Right ventricle myocardium inferior (tissue), 1 donor: ENCODE measurements at places on chromosomes 2 and 18.

DNA sequence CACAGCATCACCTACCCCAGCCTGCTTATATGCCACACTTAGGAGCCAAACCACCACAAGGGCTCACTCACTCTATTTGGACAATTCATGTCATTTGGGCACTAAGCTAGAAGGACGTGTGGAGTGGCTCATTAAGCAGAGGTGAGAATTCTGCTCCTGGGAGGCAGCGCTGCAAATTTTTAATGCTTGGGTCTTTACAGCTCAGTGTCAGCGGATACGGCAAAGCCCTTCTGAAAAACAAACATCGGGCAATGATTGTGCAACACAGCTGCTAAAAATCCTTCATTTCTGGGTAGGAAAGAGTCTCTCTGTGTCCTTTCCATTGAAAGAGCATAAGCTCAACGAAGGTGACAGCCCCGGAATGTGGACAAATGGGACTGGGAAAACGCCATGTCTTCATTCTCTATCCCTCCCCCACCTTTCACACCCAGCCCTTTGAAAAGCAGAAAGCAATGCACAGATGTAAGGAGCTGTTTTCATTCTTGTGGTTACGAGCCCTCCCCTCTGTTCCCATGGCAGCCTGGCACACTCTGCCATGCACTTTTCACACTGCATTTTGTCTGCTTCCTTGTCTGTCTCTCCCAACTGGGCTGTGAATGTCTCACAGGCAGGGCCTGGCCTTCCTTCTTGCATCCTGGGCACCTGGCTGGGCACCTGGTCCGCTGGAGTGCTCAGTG is 16.0 kb downstream of the TMEM177 start:
- DNase-seq = no peak

GRCh38 chr2:8223695-8224346 is 458.0 kb upstream of the ID2 start:
- no peak for DNase-seq

DNA sequence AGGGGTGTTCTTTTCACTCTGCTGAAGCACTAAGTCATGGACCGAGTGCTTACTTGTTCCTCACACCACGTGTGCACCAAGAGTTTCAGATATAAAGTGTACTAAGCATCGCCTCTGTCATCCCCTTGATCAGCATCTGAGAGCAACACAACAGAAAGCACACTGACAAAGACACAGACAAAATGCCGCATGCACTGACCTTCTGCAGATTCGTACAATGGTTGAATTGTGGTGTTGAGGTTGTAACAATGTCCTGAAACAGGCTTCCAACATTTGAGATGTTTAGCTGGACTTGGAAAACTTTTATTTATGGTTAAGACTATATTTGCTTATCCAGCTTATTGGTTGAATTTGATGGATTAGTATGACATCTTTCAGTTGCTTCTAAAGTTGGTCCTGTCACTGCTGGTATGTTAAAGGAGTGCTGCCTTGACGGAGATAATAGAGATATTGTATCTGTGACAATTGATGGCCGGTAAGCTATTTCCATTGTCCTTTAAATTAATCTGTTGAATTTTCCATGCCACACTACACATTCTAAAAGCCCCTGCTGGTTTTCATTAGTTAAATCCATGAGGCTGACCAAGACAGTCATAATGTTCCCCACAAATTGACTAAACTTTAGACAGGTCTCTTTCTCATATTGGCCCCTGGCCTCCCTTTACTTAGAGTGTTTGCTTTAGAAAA is 99.9 kb downstream of the CBLN2 start:
- no peak for DNase-seq

DNA sequence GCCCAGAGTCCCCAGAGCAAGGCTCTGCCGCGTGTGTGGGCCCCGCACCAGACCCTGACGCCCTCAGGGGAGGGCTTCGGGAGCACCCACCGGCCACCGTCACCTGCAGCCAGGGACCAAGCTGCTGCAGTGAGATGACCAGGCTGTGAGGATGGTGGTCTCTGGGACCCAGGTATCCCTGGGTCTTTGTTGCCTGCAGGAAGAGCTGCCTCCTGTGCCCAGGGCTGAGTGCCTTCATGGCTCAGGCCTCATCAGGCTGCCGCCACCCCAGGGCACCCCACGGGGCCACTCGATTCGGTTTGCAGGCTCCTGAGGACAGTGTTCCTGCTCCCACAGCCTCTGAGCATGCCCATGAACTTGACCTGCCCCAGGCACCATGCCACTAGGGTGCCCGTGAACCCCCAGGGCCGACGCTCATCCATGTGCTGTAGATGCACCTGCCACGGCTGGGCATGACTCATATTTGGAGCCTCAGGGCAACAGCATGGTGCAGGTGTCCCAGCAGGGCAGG is 109.8 kb downstream of the FAM210A start:
- DNase-seq = peak; percentile 58

GRCh38 chr18:65792456-65793074 is 41.8 kb downstream of the CDH7 start:
- no peak for DNase-seq

GRCh38 chr2:54680397-54681041 is 42.9 kb upstream of the EML6 start:
- DNase-seq = no peak

DNA sequence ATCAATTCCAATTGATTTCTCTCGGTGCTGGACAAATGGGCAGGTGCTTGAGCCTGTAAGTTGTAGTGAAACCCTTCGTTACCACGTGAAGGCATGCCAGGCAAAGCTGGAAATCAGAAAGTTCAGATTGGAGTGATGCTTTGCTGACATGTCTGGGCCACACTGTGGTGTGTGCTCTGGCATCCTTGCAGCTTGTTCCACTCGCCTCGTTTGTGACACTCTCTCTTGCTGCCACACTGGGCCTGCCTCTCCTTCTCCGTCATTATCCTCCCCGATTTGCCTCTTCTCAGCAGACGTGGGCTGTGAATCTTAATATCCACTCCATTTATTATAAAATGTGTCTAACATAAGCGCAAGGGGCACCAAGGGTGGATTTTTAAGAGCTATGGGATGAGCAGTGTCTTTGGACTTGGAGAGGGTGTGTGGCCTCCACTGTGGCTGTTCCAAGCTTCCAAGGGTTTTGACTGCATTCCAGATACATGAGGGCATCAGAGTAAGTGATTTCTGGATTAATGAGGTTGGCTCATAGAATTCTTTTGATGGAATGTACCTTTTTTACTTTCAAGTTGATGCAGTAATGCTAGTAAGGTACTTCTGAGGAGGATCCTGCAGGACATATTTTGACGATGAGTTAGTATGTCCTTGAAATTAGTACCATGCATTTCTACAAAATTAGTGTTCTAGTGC is 238.8 kb downstream of the TPGS2 start:
- DNase-seq = no peak

- no peak for DNase-seq
Observed at GRCh38 chr2:96984300-96984699, 2.1 kb downstream of the FAM178B start.

GRCh38 chr18:62412231-62412979 is 87.3 kb downstream of the TNFRSF11A start:
- DNase-seq = no peak

DNA sequence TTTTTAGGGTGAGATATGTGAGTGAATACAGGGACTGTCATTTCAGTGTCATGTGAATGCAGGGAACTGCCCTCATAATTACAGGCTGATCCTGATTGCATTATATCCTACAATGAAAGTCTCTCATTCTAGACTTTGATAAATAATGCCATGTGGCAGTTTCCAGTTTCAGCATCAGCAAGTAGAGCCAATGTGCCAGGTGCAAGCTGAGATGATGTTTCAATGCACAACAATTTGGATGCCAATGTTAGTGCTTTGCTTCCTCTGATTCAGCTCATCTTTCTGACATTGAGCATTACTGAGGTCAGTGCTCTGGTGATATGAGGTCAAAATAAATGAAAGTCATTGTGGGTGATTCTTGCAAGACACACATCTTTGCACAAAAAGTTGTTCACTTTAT is 63.7 kb upstream of the TFPI start:
- no peak for DNase-seq

DNA sequence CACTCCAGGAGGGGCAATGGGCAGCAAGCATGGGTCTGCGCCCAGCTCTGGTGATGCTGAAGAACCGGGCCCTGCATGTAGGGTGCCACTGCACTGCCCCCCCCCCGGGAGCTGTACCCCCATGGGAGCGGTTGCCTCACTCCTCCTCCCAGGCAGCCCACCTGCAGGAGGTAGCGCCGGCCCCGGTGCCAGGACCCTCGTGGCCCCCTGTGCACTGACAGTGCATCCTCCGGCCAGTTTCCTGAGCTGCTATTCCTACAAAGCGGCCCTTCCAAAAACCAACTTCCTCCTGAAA is 109.4 kb downstream of the ZNF516 start:
- no peak for DNase-seq

DNA sequence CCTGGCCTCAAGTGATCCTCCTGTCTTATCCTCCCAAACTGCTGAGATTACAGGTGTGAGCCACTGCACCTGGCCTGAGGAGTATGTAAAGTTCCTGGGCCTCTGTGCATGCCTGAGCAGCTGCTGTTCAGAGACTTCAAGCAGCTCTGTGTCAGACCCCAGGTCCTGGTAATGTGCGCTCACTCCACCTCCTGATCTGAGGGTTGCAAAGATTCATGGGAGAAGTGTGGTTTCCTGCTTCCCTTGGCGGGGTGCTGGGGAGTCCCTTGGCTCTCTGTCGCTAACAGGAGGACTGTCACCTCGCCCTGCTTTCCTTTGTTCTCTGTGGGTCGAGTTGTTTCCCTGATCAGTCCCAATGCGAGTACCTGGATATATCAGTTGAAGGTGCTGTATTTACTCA is 8.6 kb upstream of the IL36A start:
- DNase-seq = no peak

DNA sequence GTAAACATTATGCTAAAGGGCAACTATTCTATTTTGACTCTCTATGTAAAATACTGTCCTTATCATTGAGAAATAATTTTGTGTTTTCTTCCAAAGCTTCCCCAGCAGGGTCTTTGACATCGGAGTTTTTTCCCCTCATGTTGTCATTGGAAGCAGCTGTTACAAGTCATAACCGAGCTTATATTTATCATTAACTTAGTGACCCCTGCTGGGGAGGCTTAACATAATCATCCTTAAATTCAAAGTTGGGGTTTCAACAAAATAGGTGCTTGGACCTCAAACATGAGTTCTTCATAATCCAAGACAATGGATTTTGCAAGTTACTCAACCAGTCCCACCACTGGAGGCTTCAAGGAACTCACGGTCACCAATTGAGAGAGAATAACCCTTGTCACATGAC is 330.9 kb downstream of the DCC start:
- no peak for DNase-seq

GRCh38 chr2:120174963-120175581 is 48.1 kb downstream of the TMEM185B start:
- DNase-seq = no peak

GRCh38 chr2:71452565-71452964 is 796 bp upstream of the DYSF start:
- DNase-seq = no peak

- peak; percentile 80 for DNase-seq
Observed at GRCh38 chr2:102063487-102063911, 71.7 kb downstream of the IL1R2 start.

GRCh38 chr18:28735731-28736130 is 558.8 kb upstream of the CDH2 start:
- DNase-seq = no peak

DNA sequence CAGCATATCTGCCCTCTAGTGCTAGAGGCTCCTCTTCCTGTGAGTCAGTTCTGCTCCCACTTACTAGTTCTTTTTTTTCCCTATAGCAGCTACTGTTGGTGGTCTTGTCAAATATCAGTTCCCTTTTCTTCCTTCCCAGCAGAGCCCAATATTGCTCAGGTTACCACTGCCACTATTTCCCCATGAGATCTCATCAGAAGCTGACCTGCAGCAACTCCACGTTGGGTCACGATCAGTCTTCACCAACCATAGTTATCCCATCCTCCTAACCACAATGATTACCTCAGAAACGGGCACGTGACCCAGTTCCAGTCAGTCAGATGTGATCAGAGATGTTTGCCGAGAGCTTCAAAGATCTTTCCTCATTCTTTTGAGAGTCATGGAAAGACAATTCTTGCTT is 59.7 kb upstream of the CAPN13 start:
- no peak for DNase-seq

DNA sequence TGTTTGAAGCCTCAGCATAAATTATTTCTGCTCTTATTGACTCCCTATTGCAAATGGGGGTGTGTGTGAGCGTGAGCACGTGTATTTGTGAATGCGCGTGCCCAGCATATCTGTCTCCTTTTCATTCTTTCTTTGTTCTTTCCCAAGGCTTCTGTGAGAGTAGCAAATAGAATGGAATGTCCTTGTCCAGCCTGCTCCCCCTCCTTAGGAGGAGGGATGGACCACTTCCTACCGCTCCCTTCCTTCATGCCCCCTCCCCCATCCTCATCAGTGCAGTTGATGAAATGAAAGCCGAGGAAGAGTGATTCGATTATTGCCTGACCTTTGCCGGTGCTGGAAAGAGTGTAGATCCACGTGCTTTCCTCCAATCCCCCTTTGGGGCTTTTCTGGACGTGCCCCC is 102.0 kb downstream of the CPO start:
- DNase-seq = no peak

DNA sequence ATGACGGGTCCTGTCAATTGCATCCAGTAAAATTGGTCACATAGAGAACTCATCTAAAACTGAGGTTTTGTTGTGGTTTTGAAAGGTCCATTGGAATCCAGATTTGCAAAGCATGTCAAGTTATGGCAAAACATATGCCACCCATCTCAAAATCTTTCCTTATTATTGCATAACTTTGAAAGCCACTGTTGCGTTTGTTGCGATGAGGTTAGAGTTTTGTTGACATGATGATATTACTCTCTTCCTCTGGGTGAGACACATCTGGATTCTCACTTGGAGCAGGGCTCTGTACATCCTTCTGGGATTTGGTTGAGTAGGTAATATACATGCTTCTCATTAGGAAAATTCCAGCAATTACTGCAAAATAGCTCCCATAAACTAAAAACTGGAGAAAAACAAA is 20.6 kb downstream of the SCYGR5 start:
- DNase-seq = no peak

GRCh38 chr2:83874066-83874465 is 585.0 kb downstream of the SUCLG1 start:
- DNase-seq = no peak

- no peak for DNase-seq
Observed at GRCh38 chr2:8312221-8312620, 369.6 kb upstream of the ID2 start.

DNA sequence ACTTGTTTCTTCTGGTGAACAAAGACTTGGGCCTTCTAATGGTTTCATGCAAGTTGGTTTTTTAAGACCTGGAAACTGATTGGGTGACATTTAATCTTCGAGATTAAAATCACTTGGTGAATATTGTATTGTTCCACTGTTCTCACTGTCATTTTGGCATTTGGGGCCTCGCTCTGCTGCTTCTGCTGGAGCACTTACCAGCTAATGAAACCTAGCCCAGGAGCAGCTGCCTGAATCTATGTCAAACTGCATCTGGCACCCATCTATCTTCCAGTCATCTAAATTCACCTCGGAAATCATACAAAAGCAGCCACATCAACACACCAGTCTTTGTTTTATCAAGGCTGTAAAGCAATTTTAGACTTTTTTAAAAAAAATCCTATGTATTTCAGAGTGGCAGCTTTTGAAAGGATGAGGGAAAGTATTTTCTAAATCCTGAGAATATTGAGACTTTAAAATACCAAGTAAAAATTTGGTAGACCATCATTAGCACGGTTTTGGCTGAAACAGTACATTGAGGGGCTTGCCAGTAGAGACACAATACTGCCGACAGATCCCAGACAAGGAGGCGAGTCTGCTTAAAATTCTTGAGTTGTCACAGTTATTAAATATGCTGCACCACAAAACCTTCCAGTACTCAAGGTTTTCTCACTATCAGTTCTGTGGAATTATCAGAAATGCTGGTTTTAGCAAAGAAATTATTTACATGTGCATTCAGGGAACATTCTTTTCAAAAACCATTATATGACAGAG is 26.1 kb upstream of the SERTAD2 start:
- no peak for DNase-seq

GRCh38 chr18:78601349-78601748 is 378.3 kb upstream of the SALL3 start:
- no peak for DNase-seq
